T-helper 22 cell (primary cell): ENCODE measurements at places on chromosomes 2 and 18.

- DNase-seq, result no peak
Observed at GRCh38 chr2:21165350-21165749, 41.6 kb downstream of the TDRD15 start.

GRCh38 chr18:24875286-24875685 lies 414.8 kb downstream of the HRH4 start:
- DNase-seq, result no peak

DNA sequence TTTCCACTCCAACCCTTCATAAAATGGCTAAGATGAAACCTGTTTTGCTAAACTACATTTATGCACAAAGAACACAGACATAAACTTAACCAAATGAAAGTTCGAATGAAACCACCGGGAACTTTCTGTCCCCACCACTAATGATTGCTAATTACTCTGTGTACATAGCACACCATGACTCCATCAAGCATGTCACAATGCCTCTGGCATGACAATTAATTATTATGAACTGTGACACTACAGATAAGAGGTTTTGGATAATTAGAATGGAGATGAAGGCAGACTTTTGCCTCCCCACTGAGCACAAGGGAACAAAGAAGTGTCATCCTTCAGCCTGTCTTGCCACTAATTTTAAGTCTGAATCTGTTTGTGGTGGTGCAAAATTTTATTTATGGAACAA lies 1.5 kb downstream of the DAPL1 start:
- no peak for DNase-seq

DNA sequence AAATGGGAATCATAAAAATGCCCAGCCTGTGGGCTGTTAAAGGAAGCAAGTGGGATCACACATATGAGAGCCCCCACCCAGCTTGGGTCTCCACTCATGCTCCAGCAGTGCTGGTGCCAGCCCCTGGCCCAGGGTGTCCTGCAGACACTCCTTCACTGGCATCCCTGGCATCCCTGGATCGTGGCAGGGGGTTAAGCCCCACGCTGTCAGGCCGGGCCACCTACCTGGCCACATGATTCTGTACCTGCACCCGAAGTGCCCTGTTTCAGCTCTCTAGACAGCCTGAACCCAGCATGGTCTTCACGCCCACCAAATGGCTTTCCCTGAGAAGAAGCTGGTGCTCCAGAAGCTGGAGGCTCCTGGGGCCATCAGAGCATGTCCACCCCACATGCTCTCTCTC lies 137.4 kb downstream of the INHBB start:
- DNase-seq, result no peak

DNA sequence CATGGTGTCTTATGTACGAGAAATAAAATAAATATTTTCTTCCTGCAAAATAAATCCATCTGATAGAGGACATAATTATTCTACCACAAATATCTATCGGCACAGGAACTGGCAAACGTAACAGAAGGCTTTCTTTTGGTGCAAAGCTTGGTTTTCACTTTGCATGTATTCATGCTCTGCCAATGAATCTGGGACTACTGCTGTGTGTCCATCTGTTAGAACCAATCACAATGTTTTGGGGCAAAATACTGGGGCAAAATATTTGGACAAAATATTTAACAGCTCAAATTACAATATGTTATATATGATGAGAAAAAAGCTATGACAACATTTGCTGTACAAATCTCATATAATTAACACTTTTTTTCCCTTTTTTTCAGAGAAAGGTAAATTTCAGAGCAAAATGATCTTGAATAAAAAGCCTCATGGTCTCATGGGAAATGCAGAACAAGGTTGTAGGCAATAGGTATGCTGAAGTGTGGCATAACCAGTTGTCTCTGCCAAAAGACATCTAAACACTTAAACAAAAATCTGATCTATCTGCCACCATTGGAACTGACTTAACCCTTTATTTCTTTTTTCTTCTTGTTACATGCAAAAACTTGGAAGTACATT lies 923.2 kb downstream of the CPS1 start:
- no peak for DNase-seq

GRCh38 chr2:33321236-33321771 lies 155.1 kb upstream of the RASGRP3 start:
- no peak for DNase-seq

DNA sequence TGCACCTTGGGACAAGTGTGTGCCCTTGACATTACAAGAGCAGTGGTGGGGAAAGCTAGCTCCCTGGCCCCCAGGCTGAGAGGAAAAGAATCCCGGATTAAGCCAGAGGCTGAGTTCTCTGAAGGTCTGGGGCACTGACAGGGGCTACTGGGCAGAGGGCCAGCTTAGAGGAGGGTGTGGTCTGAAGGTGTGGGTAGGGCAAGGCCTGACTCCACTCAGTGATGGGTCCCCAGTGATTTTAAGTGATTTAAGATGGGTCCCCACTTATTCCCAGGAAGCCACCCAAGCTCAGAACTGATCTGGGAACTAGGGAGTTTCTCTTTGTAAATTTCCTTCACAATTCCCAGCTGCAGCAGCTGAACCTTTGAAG lies 8.8 kb downstream of the TMEM37 start:
- DNase-seq, result no peak

DNA sequence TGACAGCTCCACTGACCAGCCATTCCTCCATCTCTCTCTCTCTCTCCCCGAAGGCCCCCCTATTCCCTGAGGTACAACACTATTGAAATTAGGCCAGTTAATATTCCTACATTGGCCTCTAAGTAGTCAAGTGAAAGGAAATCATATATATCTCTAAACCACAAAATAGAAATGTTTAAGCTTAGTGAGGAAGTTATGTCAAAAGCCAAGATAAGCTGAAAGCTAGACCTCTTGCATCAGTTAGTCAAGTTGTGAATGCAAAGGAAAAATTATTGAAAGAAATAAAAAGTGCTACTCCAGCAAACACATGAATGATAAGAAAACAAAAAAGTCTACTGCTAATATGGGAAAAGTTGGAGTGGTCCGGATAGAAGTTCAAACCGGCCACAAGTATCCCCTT lies 301.3 kb upstream of the RBMS1 start:
- DNase-seq, result no peak

DNA sequence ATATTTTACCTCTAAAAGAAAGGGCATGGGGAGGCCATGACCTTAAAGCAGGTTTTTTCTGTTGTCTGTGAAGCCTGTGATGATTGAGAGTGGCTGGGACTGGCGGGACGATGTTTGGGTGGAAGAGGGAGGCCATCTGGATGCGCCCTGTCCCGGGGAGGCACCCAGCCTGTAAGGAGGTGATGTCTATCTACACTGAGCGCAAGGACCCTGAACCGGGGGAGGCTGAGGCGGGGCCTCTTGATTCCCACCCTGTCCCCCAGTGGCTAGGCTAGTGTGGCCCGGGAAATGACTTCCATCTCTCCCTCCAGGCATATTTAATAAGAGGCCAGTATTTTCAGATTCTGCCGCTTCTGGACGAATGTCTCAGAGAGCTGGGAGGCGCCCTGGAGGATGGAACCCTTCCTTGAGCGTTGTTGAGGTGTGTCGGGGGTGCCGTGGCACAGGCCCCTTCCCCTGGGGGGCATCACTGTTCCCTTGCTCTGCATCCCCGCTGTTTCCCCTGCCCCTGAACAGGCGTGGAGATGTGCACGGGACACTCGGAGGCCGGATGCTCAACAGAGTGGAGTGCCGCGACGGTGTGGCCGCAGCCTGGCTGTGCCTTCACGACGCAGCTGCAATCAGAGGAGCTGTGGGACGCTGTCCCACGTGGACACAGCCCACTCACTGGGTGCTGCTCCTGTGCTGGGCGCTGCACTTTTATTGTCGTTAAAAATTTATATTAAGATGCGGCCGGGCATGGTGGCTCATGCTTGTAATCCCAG lies 185.4 kb downstream of the LDLRAD4 start:
- DNase-seq, result no peak

GRCh38 chr2:224951723-224952481 lies 90.4 kb downstream of the DOCK10 start:
- no peak for DNase-seq

GRCh38 chr2:210994104-210994503 lies 437.7 kb downstream of the CPS1 start:
- no peak for DNase-seq

GRCh38 chr2:189261431-189261841 lies 81.9 kb upstream of the COL5A2 start:
- DNase-seq, result no peak
